ENCODE measurements at places on chromosomes 1 and 21.

DNA sequence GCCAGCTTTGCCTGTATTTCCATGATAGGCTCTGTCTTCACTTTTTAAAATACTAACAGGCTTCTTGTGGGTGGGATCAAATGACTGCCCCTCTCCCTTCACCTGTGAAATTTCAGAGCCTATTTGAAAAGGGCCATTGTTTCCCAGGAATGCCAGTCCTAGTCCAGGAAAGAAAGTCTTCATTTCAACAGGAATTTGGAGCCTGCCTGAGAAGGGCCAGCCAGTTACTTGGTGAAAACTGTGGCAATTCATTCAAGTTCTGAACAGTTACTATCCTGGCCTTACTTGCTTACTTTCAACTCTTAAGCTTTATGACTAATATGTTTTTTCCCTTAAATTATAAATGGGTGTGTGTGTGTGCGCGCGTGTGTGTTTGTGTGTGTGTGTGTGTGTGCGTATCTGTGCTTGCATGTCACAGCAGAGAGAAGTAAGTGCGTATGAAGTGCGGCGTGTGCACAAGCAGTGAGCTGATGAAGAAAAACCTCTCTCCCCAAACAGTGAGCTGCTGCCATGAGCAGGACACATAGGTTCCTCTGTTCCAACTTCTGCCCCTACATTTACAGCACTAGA lies 67.5 kb upstream of the RNPC3 start:
- DNase-seq = no peak

- peak; percentile 94 for DNase-seq
Observed at GRCh38 chr21:45590726-45591618, 48.7 kb upstream of the SLC19A1 start.

- no peak for DNase-seq
Observed at GRCh38 chr1:198640174-198640573, 1.3 kb downstream of the PTPRC start.

DNA sequence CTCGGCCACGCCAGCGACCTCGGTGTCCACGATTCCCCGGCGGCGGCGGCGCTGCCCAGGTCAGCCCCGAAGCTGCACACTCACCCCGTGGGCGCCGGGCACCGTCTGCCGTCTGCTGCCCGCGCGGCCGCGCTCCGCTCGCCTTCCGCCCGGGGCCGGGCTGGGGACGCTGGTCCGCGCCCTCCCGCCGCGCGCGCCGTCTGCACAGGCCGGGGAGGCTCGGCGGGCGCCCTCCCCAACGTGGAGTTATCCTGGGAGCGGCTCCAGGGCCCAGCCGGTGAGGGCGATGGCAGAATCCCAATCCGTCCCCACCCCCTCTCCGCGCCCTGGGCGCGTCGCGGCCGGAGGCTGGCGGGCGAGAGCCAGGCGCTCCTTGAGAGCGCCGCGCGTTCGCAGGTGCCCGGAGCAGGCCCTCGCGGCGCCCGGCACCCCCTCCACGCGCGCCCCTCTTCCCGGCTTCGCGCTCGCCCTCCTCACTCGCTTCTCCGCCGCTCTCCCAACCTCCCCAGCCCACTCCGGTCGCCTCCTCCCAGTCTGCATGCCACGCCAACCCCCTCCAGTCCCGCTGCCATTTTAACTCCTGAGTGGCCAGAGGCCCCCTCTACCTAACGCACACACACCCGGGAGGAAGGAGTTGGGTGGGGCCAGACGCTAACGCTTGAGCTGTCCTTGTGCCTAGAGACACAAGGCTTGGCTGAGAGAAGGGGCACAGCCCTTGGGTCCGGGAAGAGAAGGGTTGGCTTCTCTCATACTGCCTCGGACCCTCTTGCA lies at the start of gene LRRN2:
TSS of gene LRRN2 (minus strand) at position 503 of the 771 bp plus-strand sequence. CDS start 65,746 bp downstream, outside the sequence.
- DNase-seq = no peak
